ENCODE measurements at places on chromosomes 3 and 15.

DNA sequence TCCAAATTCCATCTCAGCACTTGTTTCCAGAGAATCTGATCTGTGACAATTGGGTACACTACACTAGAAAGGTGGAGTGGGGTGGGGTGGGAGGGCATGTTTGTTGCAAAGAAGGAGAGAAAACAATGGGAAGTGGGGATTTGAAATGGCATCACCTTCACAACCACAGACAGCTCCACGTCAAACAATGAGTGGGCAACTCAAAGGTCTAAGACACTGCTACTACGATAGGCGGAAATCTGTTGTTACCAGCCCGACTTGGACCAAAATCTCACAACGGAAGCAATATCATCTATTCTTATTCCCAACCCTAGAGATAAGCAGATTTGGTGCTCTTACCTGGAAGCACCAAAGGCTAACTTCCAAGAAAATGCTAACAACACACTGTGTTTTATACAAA is 3.3 kb downstream of the CYP19A1 start:
- no peak for DNase-seq

GRCh38 chr3:58544541-58544940 is 7.6 kb upstream of the ACOX2 start:
- no peak for DNase-seq

DNA sequence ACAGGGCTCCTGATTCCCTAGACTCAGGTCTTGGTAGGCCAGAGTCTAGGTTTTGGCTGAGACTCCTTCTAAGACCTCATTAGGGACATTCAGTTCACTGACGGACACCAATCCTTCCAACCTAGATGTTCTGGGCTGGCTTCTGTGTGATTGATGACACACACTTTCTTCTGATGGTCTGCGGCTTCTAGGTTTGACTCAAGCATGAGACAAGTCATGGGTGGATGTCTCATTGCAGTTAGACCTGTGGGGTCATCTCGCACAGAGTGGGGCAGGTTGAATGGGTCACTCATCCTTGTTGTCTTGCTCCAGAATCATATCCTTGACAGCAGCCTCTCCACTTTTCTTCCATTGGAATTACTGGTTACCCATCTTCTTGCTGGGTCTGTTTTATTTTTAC is 35.8 kb downstream of the ARNT2 start:
- DNase-seq, result no peak

DNA sequence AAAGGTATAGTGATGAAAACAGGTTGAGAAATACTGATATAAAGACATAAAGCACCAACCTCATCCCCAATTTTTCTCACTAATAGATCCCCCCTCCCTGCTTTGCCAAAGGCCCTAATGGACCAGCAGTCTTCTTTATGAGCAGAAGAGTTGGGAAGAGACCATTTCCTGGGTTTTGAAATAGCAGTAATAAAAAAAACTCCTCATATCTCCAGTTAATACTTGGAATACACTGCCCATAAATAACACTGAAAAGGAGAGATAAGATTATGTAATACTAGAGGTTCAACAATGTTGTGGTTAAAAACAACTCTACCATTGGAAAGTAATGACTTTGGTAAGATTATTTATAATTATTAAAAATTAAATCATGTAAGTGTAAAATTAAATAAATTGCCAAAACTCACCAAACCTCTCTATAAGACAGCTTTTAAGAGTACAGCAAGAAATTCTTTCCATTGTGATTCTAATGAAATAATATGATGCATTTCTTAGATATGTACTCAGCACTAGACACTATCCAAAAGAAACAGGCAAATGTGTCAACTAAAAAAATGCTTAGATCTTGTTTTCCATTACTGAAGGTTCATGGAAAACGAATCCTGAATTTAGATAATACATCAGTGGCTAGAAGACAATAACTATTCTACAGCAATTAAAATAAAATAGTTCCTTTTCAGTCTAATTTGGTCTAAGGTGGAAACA is 88.2 kb downstream of the FAIM start:
- DNase-seq, result no peak

DNA sequence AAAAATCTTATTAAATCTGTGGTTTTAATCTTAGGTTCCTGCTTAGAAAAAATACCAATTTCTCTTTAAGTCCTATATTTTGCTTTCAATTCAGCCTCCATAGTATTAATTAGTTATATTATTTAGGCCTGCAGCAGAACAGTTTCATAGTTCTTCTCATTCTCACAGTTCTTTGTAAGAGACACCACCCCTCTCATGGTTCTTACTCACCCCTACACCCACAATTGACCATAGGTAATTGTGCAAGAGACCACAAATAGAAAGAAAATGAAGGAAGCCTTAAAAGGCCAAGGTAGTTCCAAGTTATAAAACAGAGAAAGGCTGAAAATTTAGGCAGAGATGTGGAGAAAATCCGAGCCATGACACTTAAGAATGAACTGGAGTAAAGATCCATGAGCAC is 415.3 kb downstream of the TIGIT start:
- DNase-seq, result no peak

DNA sequence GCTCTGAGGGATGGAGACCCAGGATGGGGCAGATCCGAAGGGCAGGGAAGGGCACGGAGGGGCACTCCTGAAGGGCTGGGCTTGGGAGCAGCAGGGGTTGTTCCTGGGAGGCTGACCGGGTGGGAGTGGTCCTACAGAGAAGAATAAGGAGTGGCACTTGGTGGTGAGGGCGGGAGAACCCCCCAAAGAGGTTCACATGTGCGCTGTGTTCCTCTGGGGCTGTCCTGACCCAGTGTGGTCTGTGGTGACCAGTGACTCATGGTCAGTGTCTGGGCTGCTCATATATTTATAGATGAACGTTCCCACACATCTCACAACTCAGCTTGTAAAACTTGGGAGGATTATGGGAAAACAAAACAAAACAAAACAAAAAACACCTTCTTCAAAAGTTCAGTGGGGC is 10.0 kb downstream of the TRPM1 start:
- no peak for DNase-seq
